ENCODE measurements at places on chromosomes 2 and 18.

DNA sequence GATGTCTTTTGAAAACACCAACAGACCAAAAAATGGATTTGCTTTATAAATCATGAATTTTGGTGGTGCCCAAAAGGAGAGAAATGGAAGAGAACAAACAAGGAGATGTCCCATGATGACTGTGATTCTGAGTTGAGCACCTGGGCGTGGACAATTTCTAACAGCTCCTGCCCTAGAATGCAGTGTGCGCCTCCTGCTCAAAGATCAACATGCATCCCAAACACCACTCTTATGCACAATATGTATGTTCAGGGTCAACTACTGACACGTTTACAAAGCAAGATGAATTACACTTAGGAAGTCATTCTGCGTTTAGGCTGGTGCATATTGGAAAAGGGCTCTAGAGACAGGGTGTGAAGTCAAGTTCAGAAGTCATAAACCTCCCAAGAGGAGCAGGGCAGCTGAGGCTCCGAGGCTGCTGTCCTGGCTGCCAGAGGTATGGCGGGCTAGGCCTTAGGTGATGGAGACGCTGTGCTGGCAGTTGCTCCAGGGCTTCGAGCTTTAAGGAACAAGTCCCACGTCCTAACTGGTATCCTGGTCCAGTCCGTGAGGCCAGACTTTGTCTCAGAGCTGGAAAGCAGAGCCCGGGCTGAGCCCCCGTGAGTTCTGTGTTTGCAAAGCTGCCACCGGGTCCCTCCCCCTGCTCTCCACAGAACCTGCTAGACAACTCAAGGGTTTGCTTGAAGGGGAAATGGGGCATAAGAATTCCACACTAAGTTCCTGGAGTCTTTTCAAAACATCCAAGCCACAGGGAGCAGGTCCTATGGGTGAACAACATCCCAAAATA lies 74.0 kb downstream of the ZNF516 start:
- no peak for DNase-seq

- no peak for DNase-seq
Observed at GRCh38 chr18:68769461-68769860, 28.4 kb upstream of the CCDC102B start.

- DNase-seq = no peak
Observed at GRCh38 chr2:157260533-157261198, 3.2 kb downstream of the GALNT5 start.

DNA sequence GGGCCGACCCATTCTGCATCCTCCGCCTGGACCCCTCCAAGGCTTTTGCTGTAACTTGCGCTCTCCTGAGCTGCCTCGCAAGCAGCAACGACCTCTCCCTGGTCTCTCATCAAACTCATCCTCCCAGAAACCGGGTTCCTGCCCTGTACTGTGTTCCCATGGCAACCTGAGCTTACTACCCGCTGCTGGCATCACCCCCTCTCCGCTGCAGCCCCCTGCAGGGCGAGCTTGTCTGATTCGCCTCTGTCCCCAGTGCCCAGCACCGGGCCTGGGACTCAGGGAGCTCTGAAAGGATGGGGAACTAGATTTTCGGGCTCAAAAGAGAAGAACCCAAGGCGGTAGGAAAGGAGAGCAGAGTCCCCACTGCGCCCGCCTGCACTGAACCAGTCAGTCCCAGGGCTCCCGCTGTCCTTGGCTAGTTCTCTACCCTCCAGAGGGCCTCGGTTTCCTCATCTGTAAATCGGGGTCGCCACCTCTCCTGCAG lies 463 bp downstream of the HS1BP3 start:
- no peak for DNase-seq

- no peak for DNase-seq
Observed at GRCh38 chr2:183063083-183063482, 15.5 kb upstream of the DUSP19 start.

GRCh38 chr2:158207354-158207753 lies 105.7 kb downstream of the UPP2 start:
- no peak for DNase-seq

GRCh38 chr2:26886736-26887135 lies 38.8 kb downstream of the DPYSL5 start:
- DNase-seq = no peak

DNA sequence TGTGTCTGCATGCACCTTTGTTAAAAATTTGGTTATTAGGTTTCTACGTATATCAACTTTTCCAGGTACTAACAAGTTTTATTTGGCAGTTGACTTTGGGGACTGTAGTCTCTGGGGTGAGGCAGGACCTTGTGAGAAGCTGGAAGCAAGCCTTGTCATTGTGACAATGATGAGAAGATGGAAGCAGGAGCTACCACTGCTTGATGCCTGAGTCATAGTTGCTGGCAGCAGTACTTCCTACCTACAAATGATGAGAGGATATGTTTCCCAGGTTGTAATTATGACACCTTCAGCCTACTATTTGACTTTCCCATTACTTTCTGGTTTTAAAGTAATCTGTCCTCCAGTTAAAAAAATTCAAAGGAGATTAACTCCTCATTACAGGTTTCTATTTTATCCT lies 516.3 kb downstream of the NRXN1 start:
- no peak for DNase-seq

- DNase-seq = no peak
Observed at GRCh38 chr2:198097630-198098029, 293.2 kb downstream of the PLCL1 start.

DNA sequence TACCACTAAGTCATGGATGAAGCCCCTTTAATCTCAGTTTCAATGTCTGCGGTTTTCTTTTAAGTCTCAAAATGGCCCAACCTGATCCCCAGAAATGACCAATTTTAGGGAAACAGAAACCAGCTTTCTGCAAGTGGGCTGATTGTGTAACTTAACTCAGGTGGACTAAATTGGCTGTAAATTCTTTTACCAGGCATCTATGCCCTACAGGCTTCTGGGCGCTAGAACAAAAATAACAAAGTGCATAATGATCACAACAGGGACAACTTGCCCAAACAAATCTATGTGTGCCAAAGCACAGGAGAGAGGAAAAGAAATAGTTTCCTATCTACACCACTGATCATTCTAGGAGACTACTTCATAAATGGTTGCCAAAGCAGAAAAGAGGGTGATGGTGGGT lies 112.3 kb upstream of the SETBP1 start:
- DNase-seq = no peak

DNA sequence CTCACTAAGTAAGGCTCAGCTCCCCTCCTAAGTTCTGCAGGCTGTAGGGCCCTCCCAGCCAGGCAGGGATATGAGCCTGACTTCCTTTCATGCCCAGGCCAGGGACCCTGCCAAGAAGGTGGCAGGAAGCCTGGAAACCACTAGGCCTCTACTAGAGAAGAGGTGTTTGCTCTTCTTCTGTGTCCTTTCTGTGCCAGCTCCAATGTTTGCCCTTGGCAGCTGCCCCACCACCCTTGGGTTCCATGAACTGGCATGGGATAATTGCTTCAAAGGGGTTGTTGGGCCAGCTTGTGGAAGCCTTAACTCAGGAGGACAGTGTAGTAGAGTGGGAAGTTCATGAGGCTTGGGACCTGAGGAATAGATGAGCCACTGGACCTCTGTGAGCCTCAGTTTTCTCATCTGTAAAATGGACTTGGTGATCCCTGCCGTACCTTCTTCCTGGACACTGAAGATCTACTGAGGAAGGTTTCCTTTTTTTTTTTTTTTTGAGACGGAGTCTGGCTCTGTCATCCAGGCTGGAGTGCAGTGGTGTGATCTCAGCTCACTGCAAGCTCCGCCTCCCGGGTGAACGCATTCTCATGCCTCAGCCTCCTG lies 3.9 kb downstream of the SLC35F6 start:
- DNase-seq = no peak

- no peak for DNase-seq
Observed at GRCh38 chr2:232300894-232301387, 77.6 kb upstream of the ALPP start.

- DNase-seq = no peak
Observed at GRCh38 chr2:179250095-179250494, 14.5 kb downstream of the SESTD1 start.

- no peak for DNase-seq
Observed at GRCh38 chr2:86311879-86312278, 25.5 kb downstream of the REEP1 start.

DNA sequence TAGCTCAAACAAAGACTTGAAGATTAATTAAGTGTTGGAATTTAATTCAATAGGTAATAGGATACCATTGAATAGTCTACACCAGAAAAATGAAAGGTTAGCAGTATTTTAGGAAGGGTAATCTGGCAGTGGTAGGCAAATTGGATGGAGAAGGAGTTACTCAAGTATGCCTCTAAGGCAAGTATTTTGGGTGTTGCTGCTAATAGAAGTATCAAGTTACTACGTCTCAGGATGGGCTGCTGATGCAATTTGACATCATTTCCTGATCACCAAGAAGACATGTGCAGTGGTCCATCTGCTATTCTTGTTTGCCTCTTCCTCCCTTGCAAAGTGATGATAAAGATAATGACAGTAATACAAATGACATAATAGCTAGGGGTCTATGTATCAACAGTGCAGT lies 485.3 kb downstream of the TGIF1 start:
- DNase-seq = no peak

- no peak for DNase-seq
Observed at GRCh38 chr2:35174845-35175244, 1180.7 kb upstream of the CRIM1 start.

GRCh38 chr2:239950144-239951128 lies 74.7 kb downstream of the NDUFA10 start:
- DNase-seq = no peak

GRCh38 chr2:120448436-120448835 lies 102.5 kb downstream of the INHBB start:
- no peak for DNase-seq

DNA sequence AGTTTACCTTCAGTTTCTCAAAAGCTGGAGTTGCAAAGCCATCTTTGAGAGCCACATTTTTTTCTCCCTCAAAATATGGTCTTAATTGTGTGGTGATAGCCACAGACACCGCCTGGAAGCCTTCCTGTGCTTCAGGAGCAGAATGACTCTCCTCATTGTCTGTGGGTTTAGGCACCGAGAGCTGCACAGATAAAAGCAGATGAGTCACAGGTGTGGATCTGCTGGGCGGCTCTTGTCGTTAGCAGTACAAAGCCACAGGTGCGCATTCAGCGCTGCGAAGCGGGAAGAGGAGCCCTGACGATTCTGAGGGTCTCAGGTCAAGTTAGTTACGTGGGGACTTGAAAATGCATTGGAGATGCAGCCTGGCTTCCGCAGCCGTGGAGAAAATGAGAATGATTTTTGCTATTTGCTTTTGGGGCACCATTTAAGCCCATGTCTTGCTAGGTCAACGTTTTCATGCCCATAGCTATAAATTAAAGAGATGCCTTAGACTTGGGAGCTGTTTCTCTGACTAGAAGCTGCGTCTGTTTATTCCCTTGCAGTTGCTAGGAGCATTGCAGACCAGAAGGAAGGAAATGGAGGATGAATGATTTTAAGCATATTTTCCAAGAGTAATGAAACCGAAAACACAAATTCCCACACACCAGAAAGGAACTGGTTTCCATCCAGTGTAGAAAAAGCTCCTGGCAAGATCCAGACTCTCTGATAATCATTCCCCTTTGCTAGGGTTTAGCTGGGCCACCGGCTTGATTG lies 51.5 kb downstream of the KLHL29 start:
- peak; percentile 3 for DNase-seq
